ENCODE measurements at places on chromosomes 13 and 19.

DNA sequence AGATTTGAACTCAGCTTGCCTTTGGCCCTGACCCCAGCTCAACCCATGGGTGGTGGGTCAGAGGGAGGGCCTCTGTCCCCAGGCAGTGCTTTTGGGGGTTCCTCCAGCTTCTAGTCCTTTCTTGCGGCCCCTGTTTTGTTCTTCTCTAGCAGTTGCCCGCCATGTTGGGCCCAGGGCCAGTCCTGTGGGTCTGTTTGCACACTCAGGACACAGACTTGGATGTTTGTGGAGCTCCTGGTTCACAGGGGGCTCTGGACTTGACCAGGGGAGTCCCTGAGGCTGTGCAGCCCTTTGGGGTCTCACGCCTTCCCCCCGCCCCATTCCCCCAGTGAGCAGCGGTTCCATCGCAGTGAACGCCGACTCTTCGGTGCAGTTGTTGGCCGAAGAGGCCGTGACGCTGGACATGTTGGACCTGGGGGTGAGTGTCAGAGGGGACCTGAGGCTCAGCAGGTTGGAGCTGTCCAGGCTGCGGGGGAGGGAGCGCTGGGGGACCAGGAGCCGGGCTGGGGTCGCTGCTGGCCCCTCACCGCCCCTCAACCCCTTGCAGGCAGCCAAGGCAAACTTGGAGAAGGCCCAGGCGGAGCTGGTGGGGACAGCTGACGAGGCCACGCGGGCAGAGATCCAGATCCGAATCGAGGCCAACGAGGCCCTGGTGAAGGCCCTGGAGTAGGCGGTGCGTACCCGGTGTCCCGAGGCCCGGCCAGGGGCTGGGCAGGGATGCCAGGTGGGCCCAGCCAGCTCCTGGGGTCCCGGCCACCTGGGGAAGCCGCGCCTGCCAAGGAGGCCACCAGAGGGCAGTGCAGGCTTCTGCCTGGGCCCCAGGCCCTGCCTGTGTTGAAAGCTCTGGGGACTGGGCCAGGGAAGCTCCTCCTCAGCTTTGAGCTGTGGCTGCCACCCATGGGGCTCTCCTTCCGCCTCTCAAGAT is 2.5 kb downstream of the ATP5F1D start:
- DNase-seq = peak; percentile 71

DNA sequence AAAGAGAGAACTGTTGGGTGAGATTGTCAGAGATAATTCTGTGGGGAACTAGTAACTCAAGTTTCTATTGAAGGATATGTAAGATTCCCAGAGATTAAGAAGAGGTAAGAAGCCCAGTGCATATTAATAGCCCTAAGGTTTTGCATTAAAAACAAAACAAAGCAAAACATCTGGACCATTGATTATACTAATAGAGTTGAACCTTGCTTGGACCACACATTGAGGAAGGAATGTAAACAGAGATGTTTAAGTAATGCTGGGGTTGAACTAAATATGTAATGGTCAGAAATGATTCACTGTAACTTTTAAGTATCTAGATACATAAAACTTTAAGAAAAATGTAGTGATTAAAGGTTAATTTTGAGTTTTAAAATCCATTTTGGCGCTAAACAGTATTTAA is 1770.0 kb downstream of the PCDH9 start:
- DNase-seq = peak; percentile 10

DNA sequence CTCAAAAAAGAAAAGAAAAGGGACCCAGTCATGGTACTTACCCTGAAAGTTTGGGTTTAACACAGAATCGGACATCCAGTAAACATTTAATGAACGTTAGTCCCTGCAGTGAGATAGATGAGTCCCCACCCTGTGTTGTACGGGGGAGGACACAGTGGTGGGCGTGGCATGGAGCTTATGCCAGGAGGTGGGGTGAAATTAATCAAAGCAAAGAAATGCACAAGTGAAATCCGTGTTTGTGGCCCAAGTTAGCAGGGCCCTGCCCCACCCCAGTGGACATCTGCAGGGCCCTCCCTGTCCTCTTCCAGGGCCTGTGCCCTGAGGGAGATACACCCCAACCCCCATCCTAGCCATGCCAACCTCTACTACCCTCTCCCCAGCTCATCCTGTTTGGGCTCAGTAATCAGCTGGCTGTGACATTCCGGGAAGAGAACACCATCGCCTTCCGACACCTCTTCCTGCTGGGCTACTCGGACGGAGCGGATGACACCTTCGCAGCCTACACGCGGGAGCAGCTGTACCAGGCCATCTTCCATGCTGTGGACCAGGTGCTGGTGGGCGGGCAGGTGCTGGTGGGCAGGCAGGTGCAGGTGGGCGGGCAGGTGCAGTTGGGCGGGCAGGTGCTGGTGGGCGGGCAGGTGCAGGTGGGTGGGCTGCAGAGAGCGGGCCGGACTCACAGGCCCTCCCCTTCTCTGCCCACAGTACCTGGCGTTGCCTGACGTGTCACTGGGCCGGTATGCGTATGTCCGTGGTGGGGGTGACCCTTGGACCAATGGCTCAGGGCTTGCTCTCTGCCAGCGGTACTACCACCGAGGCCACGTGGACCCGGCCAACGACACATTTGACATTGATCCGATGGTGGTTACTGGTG is 3.9 kb downstream of the MCOLN1 start:
- no peak for DNase-seq

DNA sequence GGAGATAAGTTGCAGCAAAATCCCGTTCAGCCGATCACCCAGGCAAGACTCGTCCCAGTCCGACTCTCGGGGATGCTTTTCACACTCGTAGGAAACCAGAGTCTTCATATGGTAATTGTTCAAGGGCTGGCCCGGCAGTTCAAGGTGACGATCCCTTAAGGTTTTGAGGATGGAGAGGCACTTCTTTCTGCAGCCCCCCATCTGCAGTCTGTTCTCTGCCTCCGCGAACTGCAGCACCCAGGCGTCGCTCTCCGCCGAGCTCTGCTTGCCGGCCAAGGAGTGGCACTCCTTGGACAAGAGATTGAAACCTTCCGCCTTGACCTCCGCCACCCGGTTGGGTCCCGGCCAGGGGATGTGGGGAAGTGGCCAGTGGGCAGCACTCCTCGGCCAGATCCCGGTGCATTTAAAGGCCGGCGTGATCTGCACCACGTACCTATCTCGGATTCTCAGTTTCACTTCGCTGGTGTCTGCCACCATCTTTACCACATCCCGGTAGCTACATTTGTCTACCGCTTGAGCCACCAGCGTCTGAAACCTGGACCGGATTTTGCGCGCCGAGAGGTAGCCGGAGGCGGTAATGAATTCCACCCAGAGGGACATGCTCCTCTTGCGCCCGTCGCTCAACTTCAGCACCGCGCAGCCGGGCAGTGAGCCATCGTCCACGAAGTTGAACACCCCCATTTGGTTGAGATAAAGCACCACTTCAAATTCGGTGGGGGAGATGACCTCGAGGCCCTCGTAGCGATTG is 1.1 kb downstream of the MAB21L1 start:
- DNase-seq = peak; percentile 59

GRCh38 chr19:14528419-14529253 is 758 bp upstream of the TECR start:
- no peak for DNase-seq

DNA sequence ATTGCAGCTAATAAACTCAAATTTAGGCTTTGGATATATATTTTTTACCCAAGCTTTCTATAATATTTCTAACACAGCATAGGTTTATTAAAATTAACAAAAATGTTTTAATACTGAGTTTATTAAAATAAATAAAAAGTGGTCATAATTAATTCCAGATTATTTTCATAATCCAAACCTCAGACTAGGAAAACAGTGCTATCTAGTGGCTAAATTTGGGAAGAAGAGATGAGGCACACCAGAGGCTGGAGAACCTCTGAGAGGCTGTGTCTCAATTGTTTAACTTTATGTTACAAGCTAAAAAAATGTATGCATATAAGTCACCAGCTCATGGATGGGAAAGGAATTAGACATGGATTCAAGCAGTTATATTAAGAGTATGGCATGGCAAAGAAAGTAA is 392.5 kb downstream of the DIAPH3 start:
- DNase-seq = peak; percentile 35

DNA sequence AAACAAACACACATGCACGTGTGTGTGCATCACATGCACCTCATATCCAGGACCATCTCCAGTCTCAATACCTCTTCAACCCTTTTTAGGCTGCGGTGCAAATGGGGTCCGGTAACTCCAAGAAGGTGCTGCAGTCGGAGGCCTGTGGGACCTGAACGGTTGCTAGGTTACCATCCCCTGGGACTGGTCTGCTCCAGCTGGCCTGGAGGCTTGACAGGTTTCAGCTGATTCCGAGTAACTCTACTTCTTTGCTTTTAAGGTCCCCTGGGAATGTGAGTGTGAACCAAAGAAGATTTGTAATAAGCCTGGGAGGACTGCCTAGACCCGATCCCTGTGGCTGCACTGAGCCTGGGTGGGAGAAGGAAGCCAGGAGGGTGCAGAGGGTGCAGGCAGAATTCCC is 117.5 kb downstream of the CCNA1 start:
- no peak for DNase-seq

GRCh38 chr19:35045667-35046300 is 4.3 kb downstream of the HPN start:
- DNase-seq = peak; percentile 59

GRCh38 chr19:1250437-1251260 is 2.3 kb downstream of the MIDN start:
- no peak for DNase-seq

DNA sequence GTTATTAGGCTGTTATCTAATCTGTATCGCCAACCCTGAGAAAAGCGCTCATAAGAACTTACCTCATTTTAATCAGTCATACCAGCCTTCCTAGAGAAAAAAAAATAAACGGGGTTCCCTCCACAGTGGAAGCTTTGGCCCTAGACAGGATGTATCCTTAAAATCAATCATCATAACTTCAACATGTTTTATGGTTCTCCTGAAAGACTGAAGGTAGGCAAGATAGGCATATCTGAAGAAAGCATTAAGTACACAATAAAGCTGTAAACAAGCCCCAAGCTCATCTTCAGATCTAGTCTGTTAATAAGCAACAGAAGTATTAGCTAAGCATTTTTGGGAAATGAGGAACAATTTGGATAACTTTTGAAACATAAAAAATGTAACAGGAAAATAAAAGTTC is 18.7 kb upstream of the SERP2 start:
- no peak for DNase-seq

- no peak for DNase-seq
These were observed 42.8 kb upstream of the GTF3A start for GRCh38 chr13:27381601-27382000.

DNA sequence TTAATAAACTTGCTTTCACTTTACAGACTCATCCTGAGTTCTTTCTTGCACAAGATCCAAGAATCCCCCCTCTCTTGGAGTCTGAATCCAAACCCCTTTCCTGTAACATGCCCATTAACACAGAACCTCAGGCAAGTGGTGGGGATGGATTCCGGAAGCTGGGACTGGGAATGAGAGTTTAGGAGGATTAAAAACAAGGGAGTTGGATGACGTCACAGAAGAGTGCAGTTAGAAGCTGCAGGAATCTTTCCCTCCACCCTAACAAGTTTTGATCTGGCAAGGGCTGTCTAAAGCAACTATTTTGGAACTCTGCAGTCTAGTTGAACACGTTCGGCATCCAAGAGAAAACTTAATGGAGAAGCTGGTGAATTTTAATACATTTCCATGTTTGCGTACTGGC is 48.2 kb upstream of the PEPD start:
- no peak for DNase-seq

DNA sequence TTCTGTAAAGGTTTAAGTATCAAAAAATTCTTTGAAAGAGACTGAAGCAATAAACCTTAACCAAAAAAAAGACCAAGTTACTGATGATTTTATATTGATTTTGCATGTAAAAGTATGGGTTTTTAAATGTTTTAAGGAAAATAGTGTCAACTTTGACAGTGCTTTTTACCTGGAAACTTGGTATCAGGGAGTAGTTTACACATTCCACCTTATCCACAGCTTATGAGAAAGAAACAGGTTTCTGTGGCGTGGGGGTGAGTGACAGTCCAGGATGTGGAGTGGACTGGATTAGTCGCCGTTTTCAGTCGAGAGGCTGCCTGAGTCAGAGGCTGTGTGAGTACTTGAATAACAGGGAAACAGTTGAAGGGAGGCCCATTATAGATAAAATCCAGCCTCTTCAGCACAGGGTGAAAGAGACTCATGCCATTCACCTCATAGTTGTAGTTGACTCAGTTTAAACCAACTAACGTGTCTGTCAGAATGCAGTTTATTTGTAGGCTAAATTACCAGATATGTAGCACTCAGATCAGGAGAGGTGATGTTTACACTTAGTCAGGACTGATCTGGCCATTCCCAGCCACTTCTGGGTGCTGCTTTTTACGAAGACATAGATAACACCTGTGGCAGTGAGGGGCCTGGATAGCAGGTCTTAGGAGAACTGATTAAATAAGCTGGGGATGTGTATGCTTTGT is 595 bp upstream of the GPR183 start:
- DNase-seq = peak; percentile 83

DNA sequence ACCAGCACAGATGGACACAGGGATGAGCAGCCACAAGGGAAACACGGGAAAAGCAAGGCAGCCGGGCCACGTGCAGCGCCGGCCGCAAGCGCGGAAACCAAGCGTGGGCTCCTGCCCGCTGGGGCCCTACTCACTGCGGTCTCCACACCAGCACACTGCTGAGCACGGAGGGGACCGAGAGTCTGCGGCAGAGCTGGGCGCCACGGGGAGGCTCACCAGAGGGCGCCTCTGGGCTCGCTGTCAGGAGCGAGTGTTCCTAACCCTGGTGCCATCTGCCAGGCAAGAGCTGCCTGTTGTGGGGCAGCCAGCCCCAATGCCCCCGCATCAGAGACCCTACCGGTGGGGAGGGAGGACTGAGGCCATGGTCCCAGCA is 26.5 kb downstream of the MPND start:
- DNase-seq = no peak

- DNase-seq = no peak
These were observed 287.3 kb upstream of the MAB21L1 start for GRCh38 chr13:35763782-35764123.

GRCh38 chr19:29170554-29170953 is 42.4 kb downstream of the UQCRFS1 start:
- DNase-seq = no peak

GRCh38 chr19:30036154-30037129 is 94.4 kb downstream of the URI1 start:
- peak; percentile 38 for DNase-seq

DNA sequence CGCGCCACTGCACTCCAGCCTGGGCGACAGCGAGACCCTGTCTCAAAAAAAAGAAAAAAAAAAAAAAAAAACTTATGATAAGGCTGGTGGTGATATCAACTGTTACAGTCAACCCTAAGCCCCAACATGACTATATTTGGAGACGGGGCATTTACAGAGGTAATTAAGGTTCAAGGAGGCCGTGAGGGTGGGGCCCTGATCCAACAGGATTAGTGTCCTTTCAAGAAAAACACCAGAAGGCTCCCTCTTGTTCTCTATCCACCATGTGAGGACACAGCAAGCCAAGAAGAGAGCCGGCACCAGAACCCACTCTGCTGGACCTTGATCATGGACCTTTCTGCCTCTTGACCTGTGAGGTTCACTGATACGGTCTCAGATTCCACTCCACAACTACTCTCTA is 14.1 kb downstream of the MIER2 start:
- no peak for DNase-seq

DNA sequence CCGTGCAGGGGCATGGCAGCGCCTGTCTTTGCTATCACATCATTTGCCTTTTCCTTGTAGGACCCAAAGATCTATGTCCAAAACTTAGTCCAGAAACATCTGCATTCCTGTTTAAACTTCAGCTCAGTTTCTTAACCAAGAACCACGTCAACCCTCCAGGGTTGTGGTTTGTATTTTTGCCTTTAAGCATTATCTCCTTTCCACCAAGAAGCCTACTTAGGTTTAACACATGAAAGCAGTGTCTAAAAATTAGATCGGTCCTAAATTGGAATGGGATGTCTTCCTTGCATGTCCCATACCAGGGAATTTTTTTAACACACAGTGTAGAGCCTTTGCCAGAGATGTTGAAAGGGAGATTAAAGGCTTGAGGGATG is 38.8 kb downstream of the DHRS12 start:
- DNase-seq = no peak

Measured in HFFc6 (cell line).